ENCODE measurements at places on chromosomes 16 and 17.

DNA sequence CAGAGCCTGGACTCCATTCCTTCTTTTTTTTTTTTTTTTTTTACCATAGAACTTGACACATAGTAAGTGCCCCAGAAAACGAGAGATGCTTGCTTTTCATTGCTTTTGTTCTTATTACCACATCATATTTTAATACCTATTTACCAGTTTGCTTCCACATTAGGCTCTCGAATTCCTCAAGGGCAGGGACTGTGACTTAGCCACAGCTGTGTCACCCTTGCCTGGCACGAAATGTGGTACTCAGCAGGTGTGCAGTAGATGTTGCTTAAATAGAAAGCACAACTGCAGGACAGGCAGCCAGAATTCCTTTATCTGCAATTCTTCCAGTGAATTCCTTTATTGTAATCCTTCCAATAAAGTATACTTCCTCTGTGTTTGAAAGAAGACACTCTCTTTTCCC, 393.0 kb downstream of the HAPSTR1 start:
- no peak for DNase-seq

DNA sequence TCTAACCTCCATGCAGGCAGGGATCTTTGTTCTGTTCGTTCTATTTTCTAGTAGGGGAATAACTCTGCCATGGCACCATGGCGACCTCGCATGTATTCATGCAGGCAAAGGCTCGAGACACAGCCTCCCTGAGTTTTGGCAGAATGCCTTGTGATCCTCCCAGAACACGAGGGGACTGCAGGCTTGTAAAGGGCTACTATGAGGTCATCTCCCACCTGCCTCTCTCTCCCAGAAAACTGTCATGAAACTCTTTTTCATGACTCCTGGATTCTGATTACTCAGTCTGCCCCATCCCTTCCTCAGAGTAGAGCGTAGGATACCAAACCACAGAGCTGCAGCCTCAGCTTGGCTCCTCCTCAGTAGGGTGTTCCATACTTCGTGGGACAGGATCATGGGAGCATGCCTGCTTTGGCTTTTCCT, 64.3 kb downstream of the IGF2BP1 start:
- no peak for DNase-seq

DNA sequence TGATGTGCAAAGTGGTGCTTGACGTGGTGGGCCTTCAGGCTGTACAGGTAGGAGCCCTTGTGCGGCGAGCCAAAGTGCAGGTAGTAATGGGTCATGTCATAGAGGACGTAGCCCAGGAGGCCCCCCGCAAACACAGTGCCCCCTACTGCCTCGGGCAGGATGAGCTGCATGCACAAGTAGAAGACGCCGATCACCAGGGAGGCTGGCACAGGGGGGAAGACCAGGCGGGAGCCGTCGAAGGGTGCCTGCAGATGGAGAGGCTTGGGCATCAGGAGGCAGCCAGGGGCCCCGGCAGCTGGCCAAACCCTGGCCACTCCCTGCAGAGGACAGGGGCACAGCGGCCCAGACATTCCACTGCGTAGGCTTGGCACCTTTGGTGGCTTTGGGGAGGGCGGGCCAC, 15.7 kb upstream of the MLKL start:
- no peak for DNase-seq

DNA sequence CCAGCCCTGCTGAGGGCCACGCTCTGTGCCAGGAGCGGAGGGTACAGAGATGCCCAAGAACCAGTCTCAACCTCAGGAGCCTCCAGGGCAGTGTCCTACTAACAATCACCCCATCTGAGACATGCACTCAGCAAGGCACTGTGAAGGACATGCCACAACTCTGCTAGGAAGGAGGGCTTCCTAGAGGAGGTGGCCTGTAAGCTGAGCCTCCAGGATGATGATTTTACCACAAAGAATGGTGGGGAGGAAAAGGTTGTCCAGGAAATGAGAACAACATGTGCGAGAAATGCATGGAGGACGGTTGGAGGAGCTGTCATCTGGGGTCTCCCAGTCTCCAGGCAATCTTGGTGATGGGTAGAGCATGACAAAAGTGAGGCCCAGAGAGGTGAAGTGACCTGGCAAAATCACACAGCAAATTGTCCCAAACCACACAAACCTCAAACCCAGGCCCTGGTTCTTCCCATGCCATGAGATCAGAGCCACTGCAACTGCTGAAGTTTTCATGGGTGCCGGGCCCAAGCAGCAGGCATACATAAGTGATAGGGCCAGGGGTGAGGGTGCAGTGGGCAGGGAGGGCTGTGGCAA, 30.5 kb downstream of the CNGB1 start:
- no peak for DNase-seq

- no peak for DNase-seq
These were observed 91.1 kb downstream of the IRF8 start for GRCh38 chr16:85989863-85990643.

DNA sequence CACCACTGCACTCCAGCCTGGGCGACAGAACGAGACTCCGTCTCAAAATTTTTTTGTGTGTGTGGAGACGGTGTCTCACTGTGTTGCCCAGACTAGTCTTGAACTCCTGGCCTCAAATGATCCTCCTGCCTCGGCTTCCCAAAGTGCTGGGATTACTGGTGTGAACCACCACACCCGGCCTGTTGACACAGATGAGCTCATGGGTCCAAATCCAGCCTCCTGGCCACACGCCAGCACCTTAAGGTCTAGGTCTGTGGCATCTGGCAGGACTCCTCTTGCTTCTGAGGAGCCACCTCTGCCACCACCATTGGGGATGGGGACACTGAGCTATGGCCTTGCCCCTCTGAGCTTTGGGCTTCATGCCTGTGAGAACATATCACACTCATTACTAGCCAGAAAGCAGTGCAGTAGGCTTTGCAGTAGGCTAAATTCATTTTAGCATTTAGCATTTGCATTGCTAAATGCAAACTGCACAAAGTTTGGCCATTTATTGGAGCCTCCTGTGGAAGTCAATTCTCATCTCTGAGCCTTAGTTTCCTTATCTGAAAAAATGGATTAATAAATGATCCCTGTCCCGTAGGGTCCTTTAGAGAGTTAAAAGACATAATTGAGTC, 5.5 kb upstream of the CDIPT start:
- DNase-seq: no peak

Data from CD4-positive, alpha-beta T cell (primary cell).